ENCODE measurements at places on chromosomes 7 and 10.
A peak's percentile ranks its signal among the peaks of the same experiment; 100 is the strongest.

GRCh38 chr7:128910569-128910945, at the start of gene KCP:
Gene KCP (minus strand): TSS chr7:128910709. CDS start chr7:128910676, 33 bp downstream.
- no peak for DNase-seq

- no peak for DNase-seq
These were observed 187.4 kb upstream of the TMEM72 start for GRCh38 chr10:44723619-44724325.

DNA sequence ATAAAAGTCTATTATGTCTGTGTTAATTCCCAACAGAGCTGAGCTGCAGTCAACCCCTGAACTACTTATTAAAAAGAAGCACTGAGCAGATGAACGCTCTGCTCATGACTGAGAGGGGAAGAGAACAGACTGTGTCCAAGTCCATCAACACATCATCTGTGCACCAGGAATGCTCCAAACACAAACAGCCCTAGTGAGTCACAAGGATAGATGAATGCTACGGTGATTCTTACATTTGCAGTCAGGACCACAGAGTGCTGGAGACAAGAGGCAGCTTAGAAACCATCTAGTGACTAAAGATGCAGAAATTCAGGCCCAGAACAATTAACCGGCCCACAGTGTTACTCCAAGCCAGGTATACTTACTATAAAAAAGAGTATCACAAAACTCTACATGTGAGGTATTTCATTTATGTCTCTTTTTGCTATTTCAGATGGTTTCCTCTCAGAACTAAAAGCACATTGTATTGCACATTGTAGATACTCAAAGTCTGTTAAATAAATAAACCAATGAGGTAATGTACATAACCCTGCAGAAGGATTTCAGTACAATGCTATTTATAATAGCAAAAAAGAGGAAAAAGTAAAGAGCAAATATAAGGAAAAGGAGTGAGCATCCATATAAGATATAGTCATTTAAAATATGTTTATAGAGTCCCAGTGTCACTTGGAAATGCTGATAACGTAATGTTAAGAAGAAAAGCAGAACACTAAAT, 159.2 kb downstream of the KCNMA1 start:
- DNase-seq = no peak

DNA sequence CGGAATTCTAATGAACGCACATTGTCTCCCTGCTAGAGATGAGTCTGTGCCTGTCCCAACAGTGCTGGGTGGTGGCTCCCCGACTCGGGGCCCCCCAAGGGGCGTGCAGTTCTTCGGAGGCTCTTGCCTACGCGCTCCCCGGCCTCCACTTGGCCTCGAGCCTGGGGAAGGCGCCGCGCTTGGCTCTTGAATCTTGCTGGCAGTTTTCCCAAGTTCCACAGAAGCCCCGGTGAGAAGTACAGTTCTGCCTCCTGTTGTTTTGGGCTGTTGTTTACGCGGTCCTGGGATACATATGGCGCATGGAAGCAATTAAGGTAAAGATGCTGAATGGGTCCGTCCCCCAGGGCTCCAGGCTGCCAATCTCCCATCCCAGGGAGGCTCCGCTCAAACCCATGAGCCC, 32.6 kb upstream of the UNCX start:
- no peak for DNase-seq

DNA sequence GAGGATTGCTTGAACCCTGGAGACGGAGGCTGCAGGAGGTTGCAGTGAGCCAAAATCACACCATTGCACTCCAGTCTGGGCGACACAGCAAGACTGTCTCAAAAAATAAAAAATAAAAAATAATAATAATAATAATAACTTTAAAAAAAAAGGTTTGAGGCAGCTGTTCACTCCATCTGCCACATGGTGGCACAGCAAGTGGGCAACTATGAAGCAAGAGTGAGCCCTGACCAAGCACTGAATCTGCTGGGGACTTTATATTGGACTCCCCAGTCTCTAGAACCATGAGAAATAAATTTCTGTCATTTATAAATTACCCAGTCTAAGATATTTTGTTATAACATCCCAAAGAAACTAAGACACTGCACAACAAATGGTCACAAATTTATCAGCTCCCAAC, 14.6 kb upstream of the BRI3 start:
- peak; percentile 29 for DNase-seq

DNA sequence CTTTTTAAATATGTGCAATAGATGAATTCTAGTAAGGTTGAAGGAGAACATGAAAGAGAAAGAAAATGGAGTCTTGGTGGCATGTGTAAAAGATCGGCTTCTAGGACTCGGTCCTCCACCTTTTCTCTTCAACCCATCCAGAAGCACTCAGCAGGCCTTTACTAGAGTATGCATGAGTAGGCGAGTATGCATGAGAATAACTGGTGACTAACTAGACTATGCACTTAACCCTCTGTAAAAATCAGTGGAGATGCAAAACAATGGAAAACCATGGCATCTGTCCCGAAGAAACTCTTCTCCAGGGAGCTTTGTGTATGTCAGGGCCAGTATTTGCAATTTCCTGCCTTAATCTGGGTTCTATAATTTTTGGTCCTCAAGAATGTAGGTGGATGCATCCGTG, 40.0 kb upstream of the GRB10 start:
- DNase-seq = no peak
